ENCODE measurements at places on chromosomes 13 and 19.

- DNase-seq = no peak
Observed at GRCh38 chr13:72586518-72586917, 140.9 kb downstream of the MZT1 start.

- DNase-seq = no peak
Observed at GRCh38 chr13:75694722-75695121, 58.6 kb downstream of the LMO7 start.

DNA sequence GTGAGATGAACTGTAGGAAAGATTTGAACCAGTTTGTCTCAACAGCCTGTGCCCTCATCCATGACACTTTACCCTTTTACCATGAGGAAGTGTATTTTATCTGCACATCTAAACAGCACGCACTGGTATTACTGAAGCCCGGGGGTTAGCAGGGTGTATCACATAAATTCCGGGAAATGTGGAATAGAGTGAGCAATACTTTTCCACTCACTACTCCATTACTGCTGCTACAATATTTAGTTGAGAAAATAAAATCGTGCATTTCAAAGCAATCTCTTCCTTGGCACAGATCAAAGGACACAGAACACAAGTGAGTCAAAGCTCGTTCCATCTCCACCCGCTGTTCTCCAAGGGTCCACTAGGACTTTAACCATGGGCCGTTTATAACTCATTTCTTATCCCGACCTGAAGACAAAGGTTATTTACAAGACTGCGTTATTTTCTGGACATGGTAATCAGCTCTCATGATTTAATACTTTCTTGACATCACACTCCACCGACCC is 35.2 kb downstream of the STK24 start:
- DNase-seq = no peak

DNA sequence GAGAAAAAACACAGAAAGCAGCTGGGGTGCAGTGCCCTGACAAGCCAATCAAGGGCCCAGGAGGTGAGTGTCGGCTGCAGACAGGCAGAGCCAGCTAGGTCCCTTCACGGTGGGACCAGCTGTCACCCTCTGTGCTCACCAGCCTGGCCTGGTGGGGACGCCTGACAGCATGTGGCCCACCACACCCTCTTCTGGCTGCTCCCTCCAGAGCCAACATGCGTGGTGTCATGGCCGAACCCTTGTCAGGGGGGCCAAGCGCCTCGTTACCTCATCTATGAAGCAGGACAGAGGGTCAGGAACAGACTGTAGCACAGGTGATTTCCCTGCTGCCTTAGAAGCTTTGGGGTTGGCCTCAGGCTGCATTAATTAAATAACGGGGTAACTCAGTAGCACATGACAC is 40.0 kb upstream of the ISYNA1 start:
- DNase-seq = no peak

DNA sequence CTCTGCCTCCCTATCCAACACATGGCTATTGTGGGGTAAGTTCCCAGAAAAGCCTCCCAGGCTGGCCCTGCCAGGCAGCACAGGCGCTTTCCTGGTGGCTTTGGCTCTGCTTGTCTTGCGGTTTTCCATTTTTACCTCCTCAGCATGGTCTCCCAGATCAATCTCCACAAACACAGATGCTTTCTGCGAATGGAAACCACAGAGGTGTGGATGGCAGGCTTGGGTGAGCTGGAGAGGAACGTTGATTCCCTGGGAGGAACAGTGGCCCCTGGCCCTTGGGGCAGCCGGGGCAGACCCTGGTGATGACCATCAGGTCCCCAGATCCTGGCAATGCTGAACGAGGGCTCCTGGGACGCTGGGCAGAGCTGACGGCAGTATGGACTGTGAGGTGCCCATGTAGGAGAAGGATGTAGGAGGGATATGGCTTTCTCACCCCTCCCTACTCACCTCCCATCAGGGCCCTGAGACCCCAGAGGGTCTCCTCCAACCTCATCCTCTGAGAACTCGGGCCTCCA is 6.6 kb downstream of the C13orf46 start:
- no peak for DNase-seq

GRCh38 chr19:39951065-39951650 is 16.7 kb upstream of the FCGBP start:
- no peak for DNase-seq

DNA sequence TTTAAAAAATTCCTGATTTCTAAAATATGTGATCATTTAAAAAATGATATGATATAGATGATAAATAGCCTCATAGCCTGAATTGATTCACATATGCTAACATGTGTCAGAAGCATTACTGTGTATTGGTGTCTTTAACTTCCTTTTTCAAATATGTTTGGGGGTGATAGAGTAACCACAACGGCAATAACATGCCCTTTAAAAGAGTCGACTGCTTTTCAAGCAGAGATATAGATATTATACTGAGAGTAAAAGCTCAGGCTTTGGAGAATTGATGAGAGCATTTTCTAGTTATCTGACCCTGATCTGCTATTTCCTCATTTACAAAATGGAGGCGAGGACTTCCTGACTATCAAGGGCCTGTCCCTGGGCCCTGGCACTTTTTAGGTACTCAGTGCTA is 260.5 kb downstream of the DCT start:
- DNase-seq = no peak

- no peak for DNase-seq
Observed at GRCh38 chr13:37942929-37943328, 73.4 kb upstream of the TRPC4 start.

GRCh38 chr19:4847190-4847973 is 15.9 kb upstream of the TICAM1 start:
- DNase-seq = no peak

- DNase-seq = no peak
Observed at GRCh38 chr19:1609680-1610474, 4.6 kb upstream of the UQCR11 start.

DNA sequence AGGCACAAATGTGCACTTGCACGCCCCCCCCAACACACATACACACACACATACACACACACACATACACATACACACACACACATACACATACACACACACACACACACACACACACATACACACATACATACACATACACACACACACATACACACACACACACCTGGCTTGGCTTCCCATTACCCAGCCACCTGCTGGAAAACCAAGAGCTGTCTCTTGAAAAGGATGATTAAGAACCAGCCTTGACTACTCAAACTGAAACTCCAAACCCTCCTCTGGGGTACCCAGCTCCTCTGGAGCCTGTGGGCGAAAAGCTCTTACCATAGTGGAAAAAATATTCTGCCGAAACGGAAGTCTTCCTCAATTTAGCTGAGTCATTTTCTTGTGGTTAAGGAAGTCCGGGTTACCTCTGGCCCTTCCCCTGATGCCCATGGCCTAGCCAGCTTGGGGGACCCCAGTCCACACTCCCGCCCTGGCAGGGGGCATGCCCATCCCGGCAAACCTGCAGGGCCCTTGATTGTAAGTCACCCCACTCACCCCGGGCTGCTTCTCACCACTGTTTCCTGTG is 21.9 kb downstream of the CEBPA start:
- DNase-seq = no peak

DNA sequence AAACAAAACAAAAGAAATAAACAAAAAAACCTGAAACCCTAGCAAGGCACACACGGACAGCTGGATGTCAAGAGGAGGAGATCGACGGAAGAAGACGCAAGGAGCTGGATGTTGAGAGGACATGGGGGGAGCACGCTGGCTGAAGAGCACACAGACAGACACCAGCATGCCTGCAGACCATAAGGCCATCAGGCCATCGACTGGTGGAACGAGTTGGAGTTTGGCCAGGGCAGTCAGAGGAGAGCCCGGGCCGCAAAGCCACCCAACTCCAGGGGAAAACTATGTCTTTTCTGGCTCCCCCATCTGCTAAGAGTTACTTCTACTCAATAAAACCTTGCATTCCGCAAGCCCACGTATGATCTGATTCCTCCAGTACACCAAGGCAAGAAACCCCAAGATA is 979.6 kb downstream of the PCDH17 start:
- DNase-seq = no peak

DNA sequence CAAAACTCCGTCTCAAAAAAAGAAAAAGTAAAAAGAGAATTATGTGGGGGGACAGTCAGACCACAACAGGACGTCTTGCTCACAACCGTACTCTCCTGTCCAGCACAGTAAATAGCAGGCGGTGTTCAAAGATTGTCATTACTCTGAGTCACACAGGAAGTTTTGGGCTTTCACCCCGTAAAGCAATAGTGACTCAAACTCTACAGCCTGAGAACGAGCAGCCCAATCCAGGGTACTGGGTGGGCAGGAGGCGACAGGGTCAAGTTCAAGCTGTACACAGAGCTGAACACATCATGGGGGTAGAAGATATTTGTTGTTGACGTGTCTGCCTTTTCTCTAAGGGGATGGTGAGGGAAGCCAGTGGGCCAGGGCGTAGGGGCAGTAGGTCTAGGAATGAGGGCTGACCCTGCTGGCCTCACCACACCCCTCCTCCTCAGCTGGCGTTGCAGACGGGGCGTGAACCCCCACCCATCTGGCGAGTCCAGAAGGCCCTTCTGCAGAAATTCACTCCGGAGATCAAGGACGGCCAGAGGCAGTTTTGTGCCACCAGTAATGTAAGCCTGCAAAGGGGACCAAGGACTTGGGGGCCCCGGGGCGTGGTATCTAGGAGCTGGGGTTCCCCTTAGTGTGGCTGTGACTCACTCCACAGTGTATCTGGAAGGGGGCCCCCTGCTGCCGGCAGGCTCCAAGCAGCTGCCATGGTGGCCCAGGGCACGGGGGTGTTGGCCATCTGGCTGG is 23.3 kb downstream of the PRR12 start:
- no peak for DNase-seq

GRCh38 chr19:28027116-28027515 is 1185.8 kb downstream of the UQCRFS1 start:
- DNase-seq = no peak

GRCh38 chr19:19823916-19824315 is 2.4 kb upstream of the ZNF506 start:
- DNase-seq = no peak

DNA sequence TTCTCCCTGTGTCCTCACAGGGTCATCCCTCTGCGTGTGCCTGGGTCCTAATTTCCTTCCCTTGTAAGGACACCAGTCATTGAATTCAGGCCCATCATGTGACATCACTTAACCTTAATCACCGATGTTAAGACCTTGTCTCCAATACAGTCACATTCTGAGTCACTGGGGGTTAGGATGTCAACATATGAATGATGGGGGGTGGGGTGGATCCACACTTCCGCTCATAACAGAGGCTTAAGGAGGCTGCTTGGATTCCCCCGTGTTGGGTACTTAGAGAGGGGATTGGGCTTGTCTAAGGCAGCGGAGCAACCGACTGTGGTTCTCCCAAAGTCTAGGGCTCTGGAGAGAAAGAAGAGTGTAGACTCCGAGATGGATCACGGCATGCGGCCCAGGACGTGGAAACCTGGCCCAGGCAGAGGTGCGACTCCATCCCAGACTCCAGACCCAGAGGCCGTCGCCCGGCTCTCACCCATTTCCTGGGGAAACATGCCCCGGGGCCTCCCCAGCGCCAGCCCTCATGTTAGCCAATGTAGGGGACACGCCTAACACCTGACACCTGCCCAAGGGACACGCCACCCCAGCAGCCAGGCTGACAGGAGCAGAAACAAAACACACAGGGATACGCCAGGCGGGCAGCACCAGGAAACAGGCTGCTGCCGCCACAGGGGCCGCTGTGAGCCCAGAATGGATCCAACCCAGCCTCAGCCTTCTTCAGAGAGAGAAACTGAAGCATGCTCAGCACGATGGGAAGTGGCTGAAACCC is 17.1 kb upstream of the IGLON5 start:
- DNase-seq = no peak

- no peak for DNase-seq
Observed at GRCh38 chr19:57053401-57053800, 66.4 kb upstream of the USP29 start.

DNA sequence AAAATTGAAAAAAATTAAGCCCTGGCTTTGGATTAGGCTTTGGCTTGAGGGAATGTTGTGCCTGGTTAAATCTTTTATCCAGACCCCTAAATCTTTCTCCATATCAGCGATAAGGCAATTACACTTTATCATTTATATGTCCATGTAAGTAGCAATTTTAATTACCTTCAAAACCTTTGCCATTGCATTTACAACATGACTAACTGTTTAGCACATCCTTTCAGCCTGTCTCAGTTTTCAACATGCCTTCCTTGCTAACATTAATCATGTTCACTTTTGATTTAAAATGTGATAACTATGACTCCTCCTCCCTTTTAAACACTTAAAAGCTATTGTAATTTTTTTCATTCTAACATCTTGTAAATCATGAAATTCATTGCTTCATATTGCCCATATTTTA is 583.7 kb downstream of the SLITRK1 start:
- DNase-seq = no peak

GRCh38 chr13:112255550-112256120 is 120.5 kb upstream of the SPACA7 start:
- DNase-seq = no peak

DNA sequence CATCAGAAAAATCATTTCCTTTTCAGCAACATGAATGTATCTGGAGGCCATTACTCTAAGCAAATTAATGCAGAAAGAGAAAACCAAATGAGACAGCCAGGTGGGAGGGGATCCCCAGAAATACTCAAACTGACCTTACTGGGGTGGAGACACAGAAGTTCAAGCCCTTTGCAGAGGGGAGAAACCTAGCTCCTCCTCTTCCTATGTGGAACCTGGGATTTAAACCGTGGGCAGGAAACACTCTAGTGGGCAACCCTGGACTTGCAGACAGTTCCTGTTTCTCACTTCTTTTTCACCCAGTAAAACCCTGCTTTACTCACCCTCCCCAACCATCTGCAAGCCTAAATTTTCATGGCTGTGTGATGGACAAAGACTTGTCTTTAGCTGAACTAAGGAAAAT is 61.3 kb downstream of the SLITRK6 start:
- DNase-seq = no peak
